ENCODE measurements at places on chromosomes 7 and 10.

- DNase-seq = no peak
- no peak overlapping the region for H3K4me3 ChIP-seq
- no peaks in the 10 kb centered on the region for H3K4me1 ChIP-seq
- H3K36me3 ChIP-seq = no peaks in the 10 kb centered on the region
- peaks cover 20% of the 10 kb centered on the region for H3K27me3 ChIP-seq
Observed at GRCh38 chr7:131640686-131641085, 84.3 kb upstream of the PODXL start.

- H3K4me1 ChIP-seq = peaks cover 22% of the 10 kb centered on the region
- no peak overlapping the region for H3K4me3 ChIP-seq
- no peak overlapping the region for H3K27ac ChIP-seq
- H3K27me3 ChIP-seq = no peaks in the 10 kb centered on the region
Observed at GRCh38 chr10:132946-133898, 2.0 kb upstream of the ZMYND11 start.

DNA sequence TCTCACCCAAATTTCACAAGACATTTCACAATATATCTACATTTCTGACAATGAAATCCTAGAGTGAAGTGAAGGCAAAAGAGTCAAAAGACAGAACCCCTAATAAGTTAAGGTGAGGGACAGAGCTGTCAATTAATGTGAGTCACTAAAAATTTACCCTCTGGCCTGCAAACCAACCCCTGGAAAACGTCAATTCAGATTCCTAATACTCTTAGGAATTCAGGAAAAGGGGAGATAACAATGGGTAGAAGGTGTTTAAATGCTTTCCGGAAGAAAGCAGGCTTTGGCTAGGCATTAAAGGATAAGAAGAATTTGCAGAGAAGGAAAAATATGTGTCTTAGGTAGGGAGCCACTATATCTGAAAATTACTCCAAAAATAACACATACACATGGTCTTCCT lies 299.6 kb downstream of the INHBA start:
- H3K4me3 ChIP-seq = no peak overlapping the region
- no peak for DNase-seq
- peaks cover 8% of the 10 kb centered on the region for H3K27me3 ChIP-seq
- H3K36me3 ChIP-seq = no peaks in the 10 kb centered on the region

GRCh38 chr10:90999512-91000172 lies 78.8 kb upstream of the ANKRD1 start:
- no peaks in the 10 kb centered on the region for H3K27me3 ChIP-seq
- H3K36me3 ChIP-seq = no peaks in the 10 kb centered on the region
- peaks cover 24% of the 10 kb centered on the region for H3K4me1 ChIP-seq
- peak overlapping the region; percentile 22 for H3K4me3 ChIP-seq
- no peak for DNase-seq

DNA sequence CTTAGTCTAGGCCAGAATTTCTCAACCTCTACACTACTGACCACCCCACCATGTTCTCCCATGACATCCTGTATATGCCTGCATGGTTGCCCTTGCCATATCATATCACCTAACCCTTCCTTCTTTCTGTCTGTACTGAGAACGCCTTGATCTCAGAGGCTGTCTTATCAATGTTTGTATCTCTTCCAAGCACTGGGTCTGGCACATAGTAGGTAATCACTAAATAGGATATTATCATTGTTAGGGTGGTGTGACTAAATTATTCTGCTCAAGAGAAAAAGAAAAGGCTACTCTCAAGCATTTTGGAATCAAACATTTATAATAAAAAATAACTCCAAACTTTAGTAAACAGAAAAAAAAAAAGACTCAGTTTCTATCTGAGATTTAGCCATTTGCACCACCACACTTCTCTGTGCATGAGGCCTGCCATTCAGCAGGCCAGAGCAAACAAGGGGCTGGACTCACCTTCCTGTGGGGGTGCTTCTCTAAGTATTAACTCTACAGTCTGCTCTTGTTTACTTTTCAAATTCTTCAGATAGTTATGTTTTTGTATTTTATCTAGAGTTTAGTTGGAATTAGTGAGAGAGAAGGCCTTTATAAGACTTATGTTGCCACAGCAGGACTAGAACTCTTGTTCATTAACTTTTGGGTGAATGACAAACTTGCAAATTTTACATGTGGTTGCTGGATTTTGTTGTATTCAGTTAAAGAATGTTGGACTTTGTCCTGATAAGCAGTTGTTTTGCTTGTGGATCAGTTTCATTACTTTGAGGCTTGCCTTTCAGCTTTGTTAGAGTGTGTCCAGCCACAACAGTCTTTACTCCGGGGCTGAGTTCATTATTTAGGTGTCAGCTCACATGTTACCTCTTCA lies 5.4 kb downstream of the AGBL3 start:
- no peak overlapping the region for H3K4me3 ChIP-seq
- H3K36me3 ChIP-seq = peaks cover 16% of the 10 kb centered on the region
- peaks cover 36% of the 10 kb centered on the region for H3K4me1 ChIP-seq
- no peak for DNase-seq
- no peaks in the 10 kb centered on the region for H3K27me3 ChIP-seq

DNA sequence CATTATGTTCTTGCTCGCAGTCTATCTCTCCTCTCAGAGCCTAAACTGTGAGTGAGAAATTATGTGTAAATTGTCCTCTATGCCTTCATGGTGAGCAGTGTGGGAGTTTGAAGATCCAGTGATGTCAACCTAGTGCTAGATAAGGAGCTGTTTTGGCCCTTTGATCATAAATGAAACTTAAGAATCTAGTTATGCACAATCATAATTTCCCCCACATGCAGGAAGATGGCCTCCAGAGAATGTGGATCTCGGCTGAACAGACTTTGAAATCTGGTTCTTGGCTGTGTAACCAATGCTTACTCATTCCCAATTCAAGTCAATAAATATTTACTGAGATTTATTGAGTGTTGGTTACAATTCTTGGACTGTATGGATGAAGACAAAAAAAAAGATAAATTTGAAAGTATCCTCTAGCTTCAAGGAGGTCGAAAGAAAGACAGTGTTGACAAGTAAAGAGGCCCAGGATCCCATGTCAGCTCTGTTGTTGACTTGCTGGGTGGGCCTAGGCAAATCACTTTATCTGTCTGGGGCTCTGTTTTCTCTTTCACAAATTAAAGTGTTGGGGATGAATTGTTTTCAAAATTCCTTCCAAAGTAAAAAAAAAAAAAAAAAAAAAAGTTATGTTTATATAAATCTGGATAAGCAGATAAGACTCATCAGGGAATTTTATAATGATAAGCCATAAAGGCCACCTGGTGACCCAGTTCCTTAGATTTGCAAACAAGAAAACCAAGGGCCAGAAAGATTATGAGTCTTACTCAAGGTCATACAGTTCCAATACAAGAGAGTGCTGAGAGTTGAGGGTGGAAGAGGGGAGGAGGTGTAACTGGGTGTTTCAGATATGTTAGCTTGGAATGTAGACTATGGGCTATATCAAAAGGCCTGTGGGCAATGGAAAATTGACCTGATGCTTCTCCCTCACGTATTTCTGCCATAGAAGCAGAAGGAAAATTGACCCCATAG lies 969.9 kb downstream of the KCNMA1 start:
- H3K4me3 ChIP-seq = no peak overlapping the region
- DNase-seq = no peak
- H3K36me3 ChIP-seq = no peaks in the 10 kb centered on the region
- no peaks in the 10 kb centered on the region for H3K4me1 ChIP-seq
- no peak overlapping the region for H3K27ac ChIP-seq

DNA sequence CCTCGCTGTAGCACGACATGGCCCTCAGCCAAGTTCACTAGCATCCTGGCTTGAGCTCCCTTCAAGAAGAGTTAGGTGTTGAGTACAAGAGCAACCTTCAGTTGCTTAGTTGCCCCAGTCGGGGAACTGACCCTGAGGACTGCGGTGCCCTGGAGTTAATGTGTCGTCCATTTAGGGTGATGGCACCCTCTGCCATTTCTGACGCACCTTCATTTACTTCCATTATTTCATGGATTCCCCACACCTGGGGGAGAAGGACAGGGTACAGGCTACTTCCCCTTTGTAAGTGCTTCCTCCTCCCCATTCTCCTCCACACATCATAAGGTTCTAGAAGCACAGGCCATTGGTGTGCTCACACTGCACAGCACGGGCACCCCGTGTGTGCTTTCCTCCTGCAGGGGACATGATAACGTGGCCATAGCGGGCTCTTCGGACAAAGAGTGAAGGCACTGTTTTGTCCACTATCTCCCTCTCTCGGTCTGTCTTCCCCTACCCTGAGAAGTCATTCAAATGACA lies 1.8 kb downstream of the ALOX5 start:
- H3K36me3 ChIP-seq = peaks cover 18% of the 10 kb centered on the region
- no peaks in the 10 kb centered on the region for H3K27me3 ChIP-seq
- peak overlapping the region; percentile 96 for H3K4me3 ChIP-seq
- peak overlapping the region; percentile 92 for H3K27ac ChIP-seq
- peaks cover 57% of the 10 kb centered on the region for H3K4me1 ChIP-seq
- peak; percentile 43 for DNase-seq

- H3K27me3 ChIP-seq = no peaks in the 10 kb centered on the region
- H3K4me1 ChIP-seq = no peaks in the 10 kb centered on the region
- no peak for DNase-seq
Observed at GRCh38 chr7:78620920-78621319, 822.3 kb downstream of the PHTF2 start.

- H3K4me3 ChIP-seq = no peak overlapping the region
- no peaks in the 10 kb centered on the region for H3K4me1 ChIP-seq
- H3K36me3 ChIP-seq = no peaks in the 10 kb centered on the region
- H3K27ac ChIP-seq = no peak overlapping the region
- no peak for DNase-seq
- no peaks in the 10 kb centered on the region for H3K27me3 ChIP-seq
Observed at GRCh38 chr7:81002421-81002820, 83.6 kb upstream of the SEMA3C start.

DNA sequence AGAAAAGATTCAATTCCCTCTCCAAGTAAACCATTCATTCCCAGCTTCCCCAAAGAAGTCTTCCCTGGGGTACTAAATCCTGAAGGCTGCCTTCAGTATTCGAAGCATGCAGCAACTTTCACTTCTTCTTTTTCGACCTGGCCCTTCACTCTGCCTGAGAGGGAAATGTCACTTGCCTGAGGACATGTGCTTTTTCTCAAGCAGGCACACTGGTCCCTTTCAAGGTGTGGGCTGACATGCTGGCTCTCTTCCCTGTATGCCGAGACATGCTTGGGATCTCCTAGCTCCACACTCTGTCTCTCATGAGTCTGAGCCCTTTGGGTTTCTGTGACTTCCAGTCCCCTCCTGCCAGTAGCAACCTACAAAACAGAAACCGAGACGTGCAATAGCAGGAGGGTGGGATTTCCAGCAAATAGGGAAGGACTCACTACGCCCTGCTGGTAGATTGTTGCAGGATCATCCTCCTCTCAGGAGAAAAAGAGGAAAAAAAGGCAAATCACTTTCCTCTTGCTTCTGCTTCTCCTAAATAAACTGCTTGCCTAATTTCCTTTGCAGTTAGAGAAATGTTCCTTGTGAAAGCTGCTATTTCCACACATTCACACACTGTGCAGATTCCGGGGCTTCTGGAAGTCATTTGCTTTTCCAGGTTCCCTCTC lies 33.5 kb downstream of the FIGNL1 start:
- peak overlapping the region; percentile 69 for H3K27ac ChIP-seq
- peak; percentile 47 for DNase-seq
- H3K36me3 ChIP-seq = peaks cover 2% of the 10 kb centered on the region
- no peaks in the 10 kb centered on the region for H3K27me3 ChIP-seq
- H3K4me1 ChIP-seq = peaks cover 54% of the 10 kb centered on the region

DNA sequence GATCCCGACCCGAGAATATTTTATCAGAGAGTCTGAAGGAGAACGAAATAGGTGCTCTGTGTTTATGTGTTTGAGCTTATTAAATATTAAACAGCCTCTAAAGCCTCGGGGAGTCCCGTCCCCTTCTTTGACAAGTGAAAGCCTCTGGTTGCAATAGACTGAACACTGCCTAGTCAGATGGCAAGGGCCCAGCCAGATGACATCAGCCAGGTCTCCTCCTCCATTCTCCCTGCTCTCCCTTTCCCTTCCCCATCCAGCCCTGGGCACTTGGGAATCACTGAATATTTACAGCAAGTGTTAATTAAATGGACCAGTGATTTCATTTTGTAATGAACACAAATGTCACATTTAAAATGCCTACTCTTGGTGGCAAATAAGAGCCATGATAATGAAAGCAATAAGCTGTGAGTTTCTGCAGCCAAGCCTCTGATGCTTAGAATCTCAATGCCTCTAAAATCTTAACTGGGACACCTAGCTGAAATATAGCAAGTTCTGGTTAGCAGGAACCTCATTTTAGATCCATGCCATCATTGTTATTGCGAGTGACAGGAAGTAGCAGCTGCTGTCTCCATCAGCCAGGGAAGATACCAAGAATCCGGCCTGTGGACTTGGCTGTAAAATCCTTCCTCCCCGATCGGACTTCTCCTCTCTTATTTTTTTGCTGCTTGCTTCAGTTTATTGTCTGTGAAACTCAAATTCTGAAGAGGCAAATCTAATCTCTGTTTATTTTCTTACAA lies 202.1 kb downstream of the PRPF18 start:
- no peak for DNase-seq
- peaks cover 17% of the 10 kb centered on the region for H3K4me1 ChIP-seq
- no peak overlapping the region for H3K4me3 ChIP-seq
- no peaks in the 10 kb centered on the region for H3K27me3 ChIP-seq
- no peak overlapping the region for H3K27ac ChIP-seq
- H3K36me3 ChIP-seq = no peaks in the 10 kb centered on the region

DNA sequence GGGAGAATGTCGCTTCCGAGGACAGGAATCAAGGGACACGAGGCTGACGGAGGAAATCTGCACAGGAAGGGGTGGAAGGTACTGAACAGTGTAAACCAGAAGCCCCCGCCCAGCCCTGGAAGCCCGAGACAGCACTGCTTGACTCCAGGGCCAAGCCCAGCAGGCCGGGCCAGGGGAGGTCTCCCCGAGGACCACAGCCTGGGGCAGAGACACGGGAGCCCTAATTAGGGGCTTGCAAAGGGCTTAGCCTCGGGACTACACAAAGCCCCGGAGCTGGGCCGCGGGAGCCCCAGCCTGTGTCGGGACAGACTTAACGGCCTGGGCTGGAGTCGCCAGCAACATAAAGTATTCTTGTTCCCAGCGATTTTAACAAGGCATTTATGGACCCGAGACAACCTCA lies 50.8 kb downstream of the OAT start:
- peaks cover 20% of the 10 kb centered on the region for H3K27me3 ChIP-seq
- H3K4me3 ChIP-seq = no peak overlapping the region
- no peaks in the 10 kb centered on the region for H3K36me3 ChIP-seq
- DNase-seq = no peak
- H3K27ac ChIP-seq = no peak overlapping the region

GRCh38 chr7:18573410-18574234 lies 78.1 kb downstream of the HDAC9 start:
- peak overlapping the region; percentile 64 for H3K4me3 ChIP-seq
- no peak for DNase-seq
- H3K27me3 ChIP-seq = no peaks in the 10 kb centered on the region
- peak overlapping the region; percentile 90 for H3K27ac ChIP-seq
- H3K4me1 ChIP-seq = peaks cover 40% of the 10 kb centered on the region

GRCh38 chr10:79367426-79368189 lies 20.3 kb downstream of the PPIF start:
- H3K4me3 ChIP-seq = no peak overlapping the region
- no peak overlapping the region for H3K27ac ChIP-seq
- no peaks in the 10 kb centered on the region for H3K4me1 ChIP-seq
- DNase-seq = no peak
